Stimulated activated CD4-positive, alpha-beta T cell treated with anti-CD3 and anti-CD28 coated beads, Interleukin-1b, Interleukin-23, amount 100 ng/mL, for 4 hours (primary cell): ENCODE measurements at places on chromosomes 6 and 20.

- DNase-seq = no peak
Observed at GRCh38 chr6:6620766-6621425, 32.4 kb downstream of the LY86 start.

- DNase-seq = no peak
Observed at GRCh38 chr20:23684261-23684660, 4.6 kb downstream of the CST4 start.

DNA sequence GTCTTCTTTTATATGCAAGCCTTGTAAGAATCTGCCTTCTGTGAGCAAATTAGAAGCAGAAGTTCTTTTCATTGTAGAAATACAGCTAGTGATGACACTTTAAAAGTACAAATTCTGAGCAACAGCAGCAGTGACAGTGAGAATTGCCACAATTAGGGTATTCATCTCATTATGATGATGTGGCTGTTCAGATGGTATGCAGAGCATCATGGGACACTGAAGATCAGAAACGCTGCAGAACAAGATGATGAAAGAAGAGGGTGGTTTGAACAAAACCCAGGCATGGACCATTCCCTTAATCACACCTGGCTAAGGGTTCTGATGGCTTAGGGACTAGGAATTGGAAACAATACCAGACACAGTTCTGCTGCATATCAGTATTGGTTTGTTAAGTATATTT is 312.7 kb upstream of the TBX18 start:
- no peak for DNase-seq

DNA sequence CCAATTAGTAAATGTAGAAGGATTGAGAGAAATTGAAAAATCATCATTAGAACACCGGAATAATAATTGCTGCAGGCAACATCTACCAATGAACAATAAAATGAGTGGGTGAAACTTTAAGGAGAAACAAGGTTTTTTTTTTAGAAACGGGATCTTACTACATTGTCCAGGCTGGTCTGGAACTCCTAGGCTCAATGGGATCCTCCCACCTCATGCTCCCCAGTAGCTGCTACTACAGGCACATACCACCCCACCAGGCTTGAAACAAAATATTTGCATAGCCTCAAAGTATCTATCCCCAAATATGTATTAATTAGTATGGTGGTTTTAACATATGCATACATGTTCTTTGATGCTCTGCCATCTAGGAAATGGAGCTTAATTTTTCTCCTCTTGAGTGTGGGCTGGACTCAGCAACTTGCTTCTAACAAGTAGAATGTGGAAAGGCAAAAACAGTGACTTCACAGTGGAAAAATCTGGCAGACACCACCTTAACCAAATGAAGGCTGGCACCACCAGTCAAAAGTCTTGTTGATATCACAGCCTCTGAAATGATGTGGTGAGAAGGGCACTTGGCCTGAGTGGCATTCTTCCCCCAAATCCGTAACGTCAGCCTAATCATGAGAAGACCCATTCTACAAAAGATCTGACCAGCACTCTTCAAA is 12.1 kb downstream of the NRSN2 start:
- no peak for DNase-seq

DNA sequence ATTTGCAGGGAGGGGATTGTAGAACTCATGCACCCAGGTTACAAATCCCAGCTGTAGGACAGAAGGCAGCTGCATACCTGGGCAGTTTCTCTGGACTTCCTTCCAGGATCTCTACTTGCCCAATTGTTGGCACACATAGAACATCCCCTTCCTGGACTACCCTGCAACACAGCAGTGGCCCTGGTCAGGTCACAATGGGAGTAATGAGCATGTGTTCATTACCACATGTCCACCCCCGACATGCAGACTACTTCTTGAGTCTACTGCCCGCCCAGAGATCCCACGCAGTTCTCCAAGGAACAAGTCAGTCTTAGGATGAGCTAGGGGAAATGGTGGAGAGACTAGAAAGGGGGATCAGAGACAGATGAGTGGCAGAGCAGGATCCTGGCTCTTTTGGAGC is 5.1 kb downstream of the PEX6 start:
- DNase-seq = no peak
